ENCODE measurements at places on chromosomes 5 and 9.

GRCh38 chr5:103034662-103035392, 85.1 kb downstream of the GIN1 start:
- DNase-seq, result no peak

GRCh38 chr9:41229408-41230401, 40.6 kb upstream of the ZNG1F start:
- DNase-seq, result no peak

DNA sequence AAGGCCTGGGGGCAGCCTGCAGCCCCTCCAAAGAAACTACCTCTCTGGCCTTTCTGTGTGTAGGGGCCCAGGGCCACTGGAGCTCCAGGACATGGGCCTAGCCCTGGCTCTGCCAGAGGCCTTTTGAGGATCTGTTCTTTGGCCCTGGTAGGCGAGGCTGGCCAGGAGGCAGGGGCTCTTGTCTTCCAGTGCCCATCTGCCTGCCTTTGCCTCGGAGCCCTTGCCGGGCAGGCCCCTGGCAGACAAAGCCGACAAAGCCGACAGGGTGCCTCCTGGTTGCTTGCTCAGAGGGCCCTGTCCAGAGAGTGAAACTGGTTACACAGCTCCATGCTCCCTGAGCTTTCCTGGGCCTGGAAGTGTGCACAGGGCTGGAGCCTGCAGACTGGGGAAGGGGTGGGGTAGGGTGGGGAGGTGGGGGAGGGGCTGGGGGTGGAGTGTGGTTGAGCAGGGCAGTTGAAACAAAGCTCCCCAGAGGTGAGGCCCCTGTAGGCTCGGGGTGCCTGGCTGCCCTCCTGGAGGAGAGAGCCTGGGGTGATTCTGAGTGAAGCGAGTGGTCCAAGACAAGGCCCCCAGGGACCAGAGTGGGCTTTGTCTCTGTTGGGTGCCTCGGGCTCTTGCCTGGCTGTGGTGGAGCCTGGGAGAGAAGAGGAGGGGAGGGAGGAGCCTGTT, 29.3 kb downstream of the PTPA start:
- DNase-seq, result no peak

DNA sequence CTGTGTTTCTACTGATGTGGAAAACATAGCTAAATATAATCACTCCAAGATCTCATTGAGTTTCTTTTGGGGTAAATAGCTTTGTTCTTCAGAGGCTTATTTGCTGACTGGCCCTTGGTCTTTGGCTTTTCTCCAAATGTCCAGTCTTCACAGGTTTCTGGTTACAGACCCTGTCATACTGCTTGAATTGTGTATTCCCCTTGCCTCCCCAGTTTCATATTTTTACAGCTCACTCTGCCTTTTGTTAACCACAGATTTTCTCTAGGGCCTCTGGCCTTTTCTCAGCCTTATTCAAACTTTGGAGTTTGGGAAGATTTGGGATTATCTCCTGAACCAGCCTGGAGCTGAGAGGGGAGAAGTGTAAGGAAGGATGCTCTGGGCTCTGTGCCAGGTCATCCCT, 23.9 kb downstream of the ISOC1 start:
- DNase-seq, result no peak

- no peak for DNase-seq
Observed at GRCh38 chr5:109961751-109962150, 272.0 kb downstream of the MAN2A1 start.

DNA sequence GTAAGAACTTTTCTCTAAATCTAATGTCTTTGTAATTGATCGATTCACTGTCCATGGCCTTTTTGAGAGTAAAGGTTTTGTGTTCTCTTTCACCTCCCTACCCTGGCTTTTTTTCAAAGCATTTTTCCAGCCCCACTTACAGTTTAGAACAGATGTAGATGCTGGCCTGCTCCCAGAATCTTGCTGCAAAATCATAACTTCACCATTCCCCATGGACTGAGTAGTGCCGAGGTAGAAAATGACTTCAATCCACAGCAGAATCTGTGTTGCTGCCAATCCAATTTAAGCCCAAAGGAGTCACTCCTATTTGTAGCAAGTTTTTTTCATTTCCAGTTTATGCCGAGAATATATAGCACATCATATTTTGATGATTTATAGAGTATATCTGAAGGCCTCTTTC, 46.5 kb upstream of the CEMIP2 start:
- DNase-seq, result no peak

DNA sequence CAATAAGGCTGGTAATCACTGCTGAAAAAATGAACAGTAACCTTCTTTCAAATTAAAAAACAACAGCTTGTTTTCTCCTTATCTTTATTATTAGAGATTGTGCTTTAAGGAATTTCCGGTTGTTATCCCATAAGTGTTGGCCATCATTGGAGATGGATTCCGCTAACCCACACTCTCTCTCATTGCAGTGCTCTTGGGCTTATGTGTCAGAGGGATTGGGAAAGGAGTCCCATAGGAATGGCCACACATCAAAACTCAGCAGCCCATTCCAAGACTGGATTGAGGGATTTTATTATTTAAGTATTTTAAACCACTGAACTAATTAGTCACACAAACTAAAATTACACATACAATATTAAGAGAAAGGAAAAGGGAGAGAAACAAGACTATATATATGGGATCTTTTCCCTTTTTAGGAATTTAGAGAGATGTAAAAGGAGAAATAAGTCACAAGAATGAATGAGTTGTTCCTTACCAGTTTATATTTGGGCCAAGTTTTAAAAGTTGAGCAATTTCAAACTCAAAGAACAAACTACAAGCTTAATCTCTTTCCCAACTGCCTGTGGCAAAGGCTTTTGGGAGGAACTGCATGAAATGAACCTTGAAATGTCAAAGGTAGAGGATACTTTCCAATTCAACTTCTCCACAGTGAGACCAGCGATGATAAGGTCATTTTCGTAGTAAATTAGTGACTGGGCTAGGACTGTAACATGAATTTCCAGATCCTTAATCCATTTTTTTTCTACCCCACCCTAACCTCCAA, 2.4 kb downstream of the SPINK6 start:
- DNase-seq, result no peak

DNA sequence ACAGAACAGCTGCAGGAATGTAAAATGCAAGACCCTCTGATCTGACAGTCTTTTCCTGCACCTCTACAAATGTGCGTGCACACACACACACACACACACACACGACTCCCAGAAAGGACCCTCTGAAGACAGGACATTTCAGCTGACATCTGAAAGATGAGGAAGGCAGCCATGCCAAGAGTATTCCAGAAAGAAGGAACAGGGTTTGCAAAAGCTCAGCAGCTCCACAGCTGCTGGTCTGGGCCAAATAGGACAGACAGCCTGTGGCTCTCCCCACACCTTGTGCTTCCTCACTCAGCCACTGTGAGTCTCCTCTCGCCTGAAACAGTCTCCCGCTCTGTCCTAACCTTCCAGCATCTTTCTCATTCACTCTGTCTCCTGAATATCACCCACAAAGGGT, 189.0 kb downstream of the PALM2AKAP2 start:
- DNase-seq, result no peak

DNA sequence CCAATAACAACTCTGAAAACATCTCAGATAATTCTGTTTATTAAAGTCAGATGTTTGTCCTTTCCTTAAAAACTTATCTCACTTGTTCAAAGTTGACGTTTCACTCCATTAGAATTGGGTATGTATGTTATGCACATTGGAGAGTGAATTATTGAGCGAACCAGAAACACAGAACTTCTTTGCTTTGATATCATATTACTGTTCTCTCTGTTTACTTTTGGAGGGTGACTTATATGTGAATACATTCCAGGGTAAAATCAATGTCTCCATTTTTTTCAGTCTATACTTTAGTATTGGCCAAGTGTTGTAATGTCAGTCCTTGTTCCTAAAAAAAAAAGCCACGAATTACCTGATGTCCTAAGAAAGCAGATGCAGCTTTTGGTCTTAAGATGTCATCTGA, 307.4 kb downstream of the CSNK1G3 start:
- DNase-seq, result no peak

- DNase-seq, result no peak
Observed at GRCh38 chr9:136372561-136373299, 739 bp downstream of the CARD9 start.

GRCh38 chr5:73319036-73319435, 129.5 kb downstream of the FOXD1 start:
- no peak for DNase-seq

- no peak for DNase-seq
Observed at GRCh38 chr5:14386884-14387624, 194.5 kb upstream of the OTULINL start.

DNA sequence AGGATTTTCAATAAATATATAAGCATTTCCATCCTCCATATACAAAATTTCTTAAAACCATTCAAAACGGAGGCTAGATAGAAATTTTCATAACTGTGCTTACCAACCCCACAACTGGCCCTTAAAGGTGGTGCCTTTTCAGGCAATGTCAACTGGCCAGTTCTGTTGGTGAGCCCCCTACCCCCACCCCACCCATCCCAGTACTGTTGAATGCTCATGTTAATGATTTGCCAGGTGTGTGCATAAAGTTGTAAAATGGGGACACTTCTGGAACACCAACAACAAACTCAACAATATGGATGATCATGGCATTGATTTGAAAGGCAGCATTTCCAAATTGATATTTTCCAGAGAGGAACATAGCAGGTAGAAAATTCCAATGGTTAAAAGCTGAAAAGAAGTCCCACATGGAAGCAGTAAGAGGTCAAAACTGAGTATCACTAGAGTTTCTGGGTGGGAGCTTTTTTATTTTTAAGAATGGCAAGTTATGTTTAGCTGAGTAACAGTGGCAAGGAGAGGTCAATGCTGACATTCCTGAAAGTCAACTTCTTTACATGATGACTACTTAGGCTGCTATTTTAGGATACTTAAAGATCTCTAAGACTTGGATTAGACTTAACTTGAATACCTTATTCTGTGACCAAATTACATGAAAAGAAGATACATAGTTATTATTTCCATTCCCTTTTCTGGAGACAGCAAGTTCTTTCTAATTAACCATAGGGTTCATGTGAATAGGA, 2.7 kb downstream of the LEAP2 start:
- DNase-seq, result no peak

- DNase-seq, result no peak
Observed at GRCh38 chr5:108983461-108984092, 235.9 kb downstream of the FER start.

- no peak for DNase-seq
Observed at GRCh38 chr5:90480699-90481098, 6.0 kb downstream of the POLR3G start.

DNA sequence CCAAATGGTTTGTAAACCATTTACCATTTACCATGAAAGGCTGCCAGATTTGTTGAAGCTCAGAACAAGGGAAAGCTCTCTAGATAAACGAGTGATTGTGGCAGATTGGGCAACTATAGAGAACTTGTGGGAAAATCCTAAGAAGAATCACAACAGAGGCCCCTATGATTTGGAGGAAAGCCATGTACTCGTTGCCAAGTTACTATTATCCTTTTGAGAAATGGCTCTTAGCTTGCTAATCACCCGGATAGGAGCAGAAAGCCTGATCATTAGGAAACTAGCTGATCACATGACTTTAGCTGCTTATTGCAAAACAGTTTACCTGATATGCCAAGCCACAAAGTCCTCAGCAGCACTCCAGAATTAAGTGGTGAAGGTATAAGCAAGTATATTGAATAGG, 23.5 kb upstream of the ATG10 start:
- DNase-seq, result no peak

DNA sequence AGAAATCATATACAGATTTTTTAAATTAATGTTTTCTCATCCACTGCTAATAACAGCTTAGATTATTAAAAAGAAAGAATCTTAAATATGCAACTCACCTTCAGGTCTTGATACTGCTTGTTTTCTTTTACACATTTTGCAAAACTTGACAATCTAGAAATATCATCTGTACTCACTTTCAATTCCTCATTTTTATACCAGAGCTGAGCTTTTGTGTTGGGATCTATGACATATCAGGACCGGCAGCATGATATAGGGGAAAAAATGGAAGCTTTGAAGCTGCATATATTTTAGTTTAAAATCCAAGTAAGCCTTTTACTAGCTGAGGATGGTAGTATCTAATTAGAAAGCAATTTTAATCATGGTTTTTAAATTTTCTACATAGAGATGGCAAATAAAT, 75.7 kb upstream of the SMARCA2 start:
- DNase-seq, result no peak

GRCh38 chr5:31962351-31962751, 211.8 kb downstream of the GOLPH3 start:
- no peak for DNase-seq

DNA sequence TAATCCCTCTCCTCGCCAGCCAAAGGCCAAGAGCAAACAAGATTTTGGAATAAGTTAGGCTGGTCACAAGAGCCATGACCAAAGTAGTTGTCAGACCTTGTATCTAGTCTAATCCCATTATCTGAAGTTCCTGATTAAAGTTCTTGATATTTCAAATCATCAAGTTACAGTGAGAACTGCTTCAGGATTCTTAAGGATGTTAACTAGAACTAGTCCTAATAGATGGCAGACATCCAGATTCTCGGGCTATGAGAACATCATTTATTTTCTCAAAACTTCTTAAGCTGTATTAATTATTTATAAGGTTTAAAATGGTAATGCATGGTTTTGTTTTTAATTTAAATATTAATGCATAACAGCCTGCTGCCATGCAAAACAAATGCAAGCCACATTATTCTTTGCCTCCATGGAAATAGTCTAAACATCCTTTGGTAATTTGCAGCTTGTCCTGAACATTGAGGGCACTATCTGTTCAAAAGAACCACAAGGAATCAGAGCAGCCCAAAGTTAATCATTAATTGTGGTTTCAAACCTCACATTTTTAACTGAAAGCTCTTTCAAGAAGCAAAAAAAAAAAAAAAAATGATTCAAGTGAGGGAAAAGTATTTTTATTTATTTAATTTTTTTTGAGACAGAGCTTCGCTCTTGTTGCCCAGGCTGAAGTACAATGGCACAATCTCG, 95.1 kb downstream of the TTC39B start:
- DNase-seq, result no peak

- DNase-seq, result no peak
Observed at GRCh38 chr5:175694371-175695160, 36.7 kb downstream of the HRH2 start.

DNA sequence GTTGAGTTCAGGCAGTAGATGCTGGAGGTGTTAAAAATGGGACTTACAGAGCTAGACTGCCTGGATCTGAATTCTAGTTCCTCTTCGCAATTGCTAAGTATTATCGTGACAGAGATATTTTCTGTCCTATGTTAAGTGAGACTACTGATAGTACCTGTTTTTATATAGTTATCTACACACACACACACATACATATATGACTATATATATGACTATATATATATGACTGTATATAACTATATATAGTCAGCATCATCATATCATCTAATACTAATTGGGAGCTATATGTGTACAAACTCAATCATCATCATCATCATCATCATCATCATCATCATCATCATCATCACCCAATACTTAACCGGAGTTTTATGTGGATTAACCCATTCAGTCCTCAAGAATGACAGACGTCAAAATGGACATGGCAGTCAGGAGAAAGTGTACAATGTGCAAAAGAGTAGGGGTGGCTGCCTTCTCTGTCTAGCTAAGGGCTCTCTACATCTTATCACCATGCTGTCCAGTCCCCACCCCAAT, 7.3 kb downstream of the PIK3R1 start:
- no peak for DNase-seq

DNA sequence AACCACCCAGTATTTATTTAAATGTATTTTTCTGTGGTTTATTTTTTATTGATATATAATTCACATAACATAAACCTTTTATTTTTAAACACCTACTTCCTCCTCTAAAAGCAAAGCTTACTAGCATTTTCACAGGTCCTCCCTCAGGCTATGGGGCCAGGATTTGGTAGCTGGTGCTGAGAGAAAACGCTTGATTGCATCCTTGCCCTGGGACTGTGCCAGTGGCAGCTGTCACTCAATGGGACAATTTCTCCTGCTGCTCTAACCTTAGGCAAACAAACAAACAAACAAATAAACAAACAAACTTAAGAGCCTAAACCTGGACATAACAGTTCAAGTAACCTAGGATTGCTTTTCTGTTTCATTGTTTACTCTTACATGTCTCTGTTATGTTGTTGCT, 102.7 kb downstream of the FOCAD start:
- DNase-seq, result no peak

All from CD8-positive, alpha-beta memory T cell (primary cell).